ENCODE measurements at places on chromosomes 2 and 18. TPM values are rescaled to one million over a fixed set of nuclear protein-coding genes. Genes with fewer than 3 reads are reported as not detected.

Gene HOXD1
- total RNA-seq: not detected

Gene POTEJ
- total RNA-seq: not detected

Gene RTKN
- total RNA-seq: 0.81 TPM

Gene FZD7
- total RNA-seq: 0.63 TPM

Gene TP53I3
- total RNA-seq: 3.1 TPM

Gene VWC2L
- total RNA-seq: not detected

Gene ST8SIA5
- total RNA-seq: not detected
